Liver (tissue), 10 donors: ENCODE measurements at places on chromosomes 11 and 22. TPM values are rescaled to one million over a fixed set of nuclear protein-coding genes. Genes with fewer than 3 reads are reported as not detected.

DNA sequence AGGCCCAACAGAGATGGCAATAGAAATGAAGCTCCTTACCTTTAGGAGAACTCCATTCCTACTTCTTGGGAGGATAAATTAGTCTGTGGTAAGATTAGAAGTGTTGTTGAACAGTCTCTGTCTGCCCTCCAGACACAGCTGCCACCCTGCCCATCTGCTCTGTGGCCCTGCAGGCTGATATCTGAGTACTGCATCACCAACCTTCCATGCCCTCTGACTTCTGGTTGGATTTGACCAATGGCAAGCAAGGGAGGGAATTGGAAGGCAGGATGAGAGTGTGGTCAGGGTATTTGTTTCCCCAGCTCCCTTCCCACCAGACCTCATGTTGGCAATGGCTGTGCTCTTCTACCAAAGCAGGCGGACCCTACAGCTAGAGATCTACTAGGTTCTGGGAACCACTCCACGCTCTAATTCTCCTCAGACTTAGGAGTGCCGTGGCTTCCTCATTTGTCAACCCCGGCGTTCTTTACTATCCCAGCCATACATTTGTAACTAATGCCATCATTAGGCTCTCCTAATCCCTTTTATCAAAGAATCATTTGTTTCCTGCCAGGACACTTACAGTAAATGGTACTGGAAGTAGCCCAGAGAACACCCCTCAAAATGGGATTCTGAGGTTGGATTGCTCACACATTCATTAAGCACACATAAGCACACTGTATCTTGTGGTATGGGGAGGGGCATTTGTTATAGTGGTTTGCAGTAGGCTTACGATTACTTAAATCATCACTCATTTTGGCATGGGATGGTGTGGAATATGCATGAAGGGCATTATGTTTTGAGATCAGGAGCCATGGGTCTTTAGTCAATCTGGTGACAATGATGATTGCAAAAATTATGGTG, 35.4 kb upstream of the CD44 start:
- H3K4me3 ChIP-seq: no peak overlapping the region
- DNase-seq: no peak
- no peak overlapping the region for H3K27ac ChIP-seq
- no peaks in the 10 kb centered on the region for H3K27me3 ChIP-seq
- no peaks in the 10 kb centered on the region for H3K4me1 ChIP-seq

DNA sequence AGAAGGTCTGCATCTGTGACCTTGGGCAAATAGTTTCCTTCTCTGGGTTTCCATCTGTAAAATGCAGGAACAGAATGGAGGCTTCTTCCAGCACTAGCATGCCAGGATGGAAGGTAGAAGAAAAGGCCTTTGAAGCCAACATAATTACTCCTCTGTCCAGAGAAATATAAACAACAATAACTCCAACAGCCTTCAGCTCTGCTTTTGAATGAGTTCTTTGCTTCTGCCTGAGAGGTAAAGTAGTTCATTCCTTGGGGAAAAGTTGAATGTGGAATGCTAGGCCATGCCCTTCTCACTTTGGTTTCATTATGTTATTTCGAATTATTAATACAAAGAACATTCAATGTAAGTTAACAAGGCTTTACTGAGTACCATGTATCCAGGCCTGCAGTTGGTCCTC, 61.2 kb upstream of the BLID start:
- no peak for DNase-seq
- no peaks in the 10 kb centered on the region for H3K27me3 ChIP-seq
- H3K4me3 ChIP-seq: no peak overlapping the region
- no peaks in the 10 kb centered on the region for H3K36me3 ChIP-seq
- H3K4me1 ChIP-seq: no peaks in the 10 kb centered on the region
- no peak overlapping the region for H3K27ac ChIP-seq

GRCh38 chr22:23183061-23183698, 2.9 kb downstream of the BCR start:
- H3K27me3 ChIP-seq: no peaks in the 10 kb centered on the region
- H3K4me1 ChIP-seq: peaks cover 52% of the 10 kb centered on the region
- no peaks in the 10 kb centered on the region for H3K36me3 ChIP-seq
- no peak for DNase-seq
- H3K27ac ChIP-seq: no peak overlapping the region

DNA sequence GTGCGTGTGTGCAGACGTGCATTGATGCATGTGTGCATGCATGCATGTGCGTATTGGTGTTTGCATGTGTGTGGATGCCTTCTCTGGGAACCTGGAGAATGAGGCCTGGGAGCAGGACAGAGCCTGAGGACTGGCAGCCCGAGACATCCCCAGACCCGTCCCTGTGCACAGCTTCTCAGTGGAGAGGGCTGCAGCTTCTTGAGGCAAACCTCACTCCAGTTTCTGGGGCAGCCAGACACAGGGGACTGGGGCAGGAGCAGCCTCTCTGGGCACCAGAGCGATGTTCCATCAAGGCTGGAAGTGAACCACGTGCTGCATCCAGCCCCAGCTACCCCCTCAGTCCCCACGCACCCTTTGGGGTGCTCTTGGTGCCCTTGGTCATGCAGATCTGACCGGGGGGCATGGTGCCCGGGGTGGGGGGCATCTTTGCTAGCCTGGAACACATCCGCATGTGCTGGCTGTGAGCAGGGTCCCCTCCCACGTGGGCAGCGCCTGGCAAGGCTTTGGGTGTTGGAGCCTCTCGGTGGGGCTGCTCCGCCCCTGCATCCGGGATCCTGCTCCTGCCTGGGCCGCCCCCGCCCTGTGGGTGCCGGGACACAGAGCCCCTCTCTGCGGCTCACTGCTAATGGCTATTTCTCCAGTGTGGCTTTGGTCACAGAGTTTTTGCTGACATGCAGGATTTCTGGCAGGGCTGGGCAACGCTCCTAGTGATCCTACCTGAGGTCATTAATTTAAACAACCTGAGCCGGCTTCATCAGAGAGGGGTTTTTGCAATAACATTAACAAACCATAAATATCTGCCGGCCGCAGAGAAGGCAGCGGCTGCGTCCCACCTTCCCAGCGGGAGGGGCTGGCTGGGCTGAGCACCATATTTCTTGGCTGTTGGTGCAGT, 434.7 kb downstream of the TBC1D22A start:
- no peak overlapping the region for H3K27ac ChIP-seq
- peaks cover 11% of the 10 kb centered on the region for H3K4me1 ChIP-seq
- no peak overlapping the region for H3K4me3 ChIP-seq

DNA sequence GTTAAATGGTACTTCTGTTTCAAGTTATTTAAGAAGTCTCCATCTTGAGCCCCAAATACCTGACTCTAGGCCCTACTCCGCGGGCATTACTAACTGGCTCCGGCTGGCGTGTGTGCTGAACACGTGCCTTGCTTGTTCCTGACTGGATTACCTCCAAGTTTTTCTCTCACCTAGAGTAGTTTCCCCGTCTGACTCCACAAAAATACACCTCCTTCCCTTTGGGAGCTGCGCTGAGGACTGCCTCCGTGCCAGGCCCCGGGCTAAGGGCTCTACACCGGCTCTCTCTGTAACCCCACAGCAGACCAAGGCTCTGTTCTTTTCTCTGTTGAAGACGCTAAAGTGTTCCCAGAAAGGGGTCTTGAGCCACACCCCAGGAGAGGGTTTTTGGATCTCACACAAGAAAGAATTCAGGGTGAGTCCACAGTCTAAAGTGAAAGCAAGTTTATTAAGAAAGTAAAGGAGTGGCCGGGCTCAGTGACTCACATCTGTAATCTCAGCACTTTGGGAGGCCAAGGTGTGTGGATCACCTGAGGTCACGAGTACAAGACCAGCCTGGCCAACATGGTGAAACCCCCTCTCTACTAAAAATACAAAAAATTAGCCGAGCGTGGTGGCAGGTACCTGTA, 61.8 kb downstream of the ANO1 start:
- no peak overlapping the region for H3K4me3 ChIP-seq
- H3K27me3 ChIP-seq: no peaks in the 10 kb centered on the region
- no peak for DNase-seq
- no peak overlapping the region for H3K27ac ChIP-seq
- H3K4me1 ChIP-seq: no peaks in the 10 kb centered on the region
- peaks cover 15% of the 10 kb centered on the region for H3K36me3 ChIP-seq

- H3K4me1 ChIP-seq: no peaks in the 10 kb centered on the region
- no peaks in the 10 kb centered on the region for H3K27me3 ChIP-seq
- no peak overlapping the region for H3K4me3 ChIP-seq
- H3K27ac ChIP-seq: no peak overlapping the region
- no peak for DNase-seq
- H3K36me3 ChIP-seq: no peaks in the 10 kb centered on the region
These were observed 53.8 kb downstream of the CASP12 start for GRCh38 chr11:104844451-104844850.

DNA sequence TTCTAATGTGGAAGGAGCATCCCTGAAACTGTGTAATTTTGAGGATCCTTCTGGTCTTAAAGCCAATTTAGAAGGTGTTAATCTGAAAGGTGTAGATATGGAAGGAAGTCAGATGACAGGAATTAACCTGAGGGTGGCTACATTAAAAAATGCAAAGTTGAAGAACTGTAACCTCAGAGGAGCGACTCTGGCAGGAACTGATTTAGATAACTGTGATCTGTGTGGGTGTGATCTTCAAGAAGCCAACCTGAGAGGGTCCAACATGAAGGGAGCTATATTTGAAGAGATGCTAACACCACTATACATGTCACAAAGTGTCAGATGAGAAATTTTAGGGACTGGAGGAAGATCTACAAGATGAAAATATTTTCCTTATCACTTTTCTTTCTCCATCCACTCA, 7.6 kb downstream of the BCO2 start:
- no peak for DNase-seq
- no peaks in the 10 kb centered on the region for H3K27me3 ChIP-seq
- H3K4me1 ChIP-seq: peaks cover 4% of the 10 kb centered on the region
- H3K4me3 ChIP-seq: no peak overlapping the region
- peaks cover 6% of the 10 kb centered on the region for H3K36me3 ChIP-seq

DNA sequence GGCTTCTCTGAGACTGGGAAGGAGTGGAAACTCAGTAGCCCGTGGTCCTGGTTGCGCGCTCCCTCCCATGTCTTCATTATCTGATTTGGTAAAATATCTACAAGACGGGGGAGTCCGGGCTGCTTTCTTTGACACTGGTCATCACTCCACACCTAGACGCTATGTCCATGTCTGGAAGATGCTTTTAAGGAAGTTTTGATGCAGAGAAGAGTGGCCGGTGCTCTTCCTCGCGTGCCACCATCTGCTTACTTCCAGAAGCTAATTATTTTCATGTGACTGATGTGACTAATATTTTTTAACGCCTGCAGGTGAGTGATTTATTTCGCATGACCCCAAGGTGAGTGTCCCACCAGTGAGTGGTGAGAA, 339 bp upstream of the TRIM21 start:
- H3K36me3 ChIP-seq: peaks cover 11% of the 10 kb centered on the region
- H3K27ac ChIP-seq: no peak overlapping the region
- H3K27me3 ChIP-seq: no peaks in the 10 kb centered on the region
- no peak for DNase-seq

DNA sequence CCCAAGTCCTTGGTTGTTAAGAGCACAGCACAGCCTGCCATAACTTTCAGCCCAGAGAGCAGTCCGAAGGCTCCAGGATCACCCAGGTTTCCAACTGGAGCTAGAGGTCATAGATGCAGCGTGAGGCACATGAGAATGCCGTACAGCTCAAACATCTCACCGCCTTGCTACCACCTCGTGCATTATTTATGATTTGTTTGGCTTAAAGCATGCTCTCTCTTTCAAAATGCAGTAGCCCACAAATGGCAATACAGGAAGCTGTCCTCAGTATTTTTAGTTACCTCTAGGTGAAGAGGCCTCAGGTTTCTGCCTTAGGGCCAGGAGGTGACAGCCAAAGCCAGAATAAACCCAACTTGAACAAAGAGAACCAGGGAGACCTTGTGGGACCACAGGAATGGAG, 14.4 kb downstream of the SCN3B start:
- H3K27ac ChIP-seq: no peak overlapping the region
- DNase-seq: no peak
- no peaks in the 10 kb centered on the region for H3K4me1 ChIP-seq
- no peak overlapping the region for H3K4me3 ChIP-seq

- no peaks in the 10 kb centered on the region for H3K4me1 ChIP-seq
- H3K4me3 ChIP-seq: no peak overlapping the region
- H3K36me3 ChIP-seq: no peaks in the 10 kb centered on the region
These were observed 192.6 kb downstream of the CASP12 start for GRCh38 chr11:104705490-104706190.

The BTG4 gene
- not detected for polyA plus RNA-seq

GRCh38 chr22:38423512-38424503, 31.2 kb downstream of the KCNJ4 start:
- peak overlapping the region; percentile 16 for H3K27ac ChIP-seq
- no peaks in the 10 kb centered on the region for H3K36me3 ChIP-seq
- DNase-seq: no peak
- H3K4me3 ChIP-seq: no peak overlapping the region
- H3K4me1 ChIP-seq: peaks cover 15% of the 10 kb centered on the region

GRCh38 chr11:103024086-103024485, 67.9 kb downstream of the DCUN1D5 start:
- no peak overlapping the region for H3K4me3 ChIP-seq
- no peak for DNase-seq
- no peaks in the 10 kb centered on the region for H3K27me3 ChIP-seq
- no peak overlapping the region for H3K27ac ChIP-seq

The VSTM5 gene
- not detected for polyA plus RNA-seq

The NRXN2 gene
- 2.1 TPM for polyA plus RNA-seq

DNA sequence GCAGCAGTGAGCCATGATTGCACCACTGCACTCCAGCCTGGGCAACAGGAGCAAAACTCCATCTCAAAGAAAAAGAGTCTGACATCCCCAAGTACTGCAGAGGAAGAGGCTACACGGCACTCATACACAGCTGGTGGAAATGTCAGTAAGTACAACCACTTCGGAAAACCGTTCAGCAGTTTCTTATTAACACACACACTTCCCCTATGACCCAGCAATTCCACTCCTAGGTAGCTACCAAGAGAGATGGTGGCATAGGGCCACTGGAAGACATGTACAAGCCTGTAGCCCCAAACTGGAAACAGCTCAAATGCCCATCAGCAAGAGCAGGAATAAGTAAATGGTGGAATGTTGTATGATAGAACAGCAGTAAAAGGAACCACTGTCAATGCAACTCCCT, 3.3 kb downstream of the DRAP1 start:
- H3K36me3 ChIP-seq: no peaks in the 10 kb centered on the region
- no peak overlapping the region for H3K4me3 ChIP-seq
- H3K27me3 ChIP-seq: no peaks in the 10 kb centered on the region
- H3K4me1 ChIP-seq: peaks cover 7% of the 10 kb centered on the region
- no peak overlapping the region for H3K27ac ChIP-seq

DNA sequence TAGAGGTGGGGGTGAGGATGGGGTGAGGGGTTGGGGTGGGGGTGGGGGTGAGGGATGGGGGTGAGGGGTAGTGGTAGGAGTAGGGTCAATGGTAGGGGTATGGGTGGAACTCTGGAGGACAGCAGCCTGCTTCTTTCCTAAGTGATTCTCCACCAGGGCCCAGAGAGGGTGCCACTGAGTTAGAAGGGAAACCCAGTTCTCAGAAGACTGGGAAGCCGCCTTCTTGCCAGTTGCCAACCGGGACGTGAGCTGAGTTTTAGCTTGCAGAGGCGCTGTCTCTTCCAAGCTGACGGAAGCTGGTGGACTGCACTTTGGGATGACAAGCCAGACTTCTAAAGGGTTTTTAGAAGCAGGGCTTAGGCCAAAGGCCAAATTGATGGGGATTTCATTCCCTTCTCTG, 104.4 kb downstream of the NAT10 start:
- no peak overlapping the region for H3K27ac ChIP-seq
- no peaks in the 10 kb centered on the region for H3K27me3 ChIP-seq
- H3K4me1 ChIP-seq: no peaks in the 10 kb centered on the region
